ENCODE measurements at places on chromosomes 4 and X. TPM values are rescaled to one million over a fixed set of nuclear protein-coding genes. Genes with fewer than 3 reads are reported as not detected.

GPC4 gene
- total RNA-seq, result 0.33 TPM

IL2 gene
- not detected for total RNA-seq

CFI gene
- 8.3 TPM for total RNA-seq

RTL3 gene
- total RNA-seq, result 0.29 TPM

CTAG2 gene
- total RNA-seq, result not detected

SNCA gene
- 2.0 TPM for total RNA-seq

GAGE2A gene
- total RNA-seq, result not detected

AKAP17A gene
- 23.3 TPM for total RNA-seq

INTU gene
- 6.3 TPM for total RNA-seq

All from smooth muscle cell of trachea (primary cell).